ENCODE measurements at places on chromosomes 4 and X.

- DNase-seq: no peak
Measured at GRCh38 chrX:107146670-107147069, 28.0 kb upstream of the RBM41 start.

DNA sequence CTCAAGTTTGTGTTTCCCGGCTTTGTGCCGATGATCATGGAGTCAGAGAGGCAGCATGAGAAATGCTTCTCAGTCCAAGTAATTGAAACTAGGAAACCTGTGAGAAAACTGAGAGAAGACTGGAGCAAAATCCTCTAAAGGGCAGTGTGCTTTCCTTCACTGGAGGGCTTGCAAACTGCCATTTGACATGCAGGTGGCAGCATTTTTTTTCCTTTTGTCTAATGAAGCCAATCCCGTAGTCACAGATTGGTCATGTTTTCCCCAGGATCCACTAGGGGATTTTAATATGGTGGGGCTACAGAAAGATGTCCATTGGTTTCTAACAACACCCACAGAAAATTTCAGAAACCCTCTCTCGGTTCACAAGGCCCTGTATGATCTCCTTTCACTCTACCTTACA, 117.4 kb upstream of the NUDT10 start:
- DNase-seq: no peak

DNA sequence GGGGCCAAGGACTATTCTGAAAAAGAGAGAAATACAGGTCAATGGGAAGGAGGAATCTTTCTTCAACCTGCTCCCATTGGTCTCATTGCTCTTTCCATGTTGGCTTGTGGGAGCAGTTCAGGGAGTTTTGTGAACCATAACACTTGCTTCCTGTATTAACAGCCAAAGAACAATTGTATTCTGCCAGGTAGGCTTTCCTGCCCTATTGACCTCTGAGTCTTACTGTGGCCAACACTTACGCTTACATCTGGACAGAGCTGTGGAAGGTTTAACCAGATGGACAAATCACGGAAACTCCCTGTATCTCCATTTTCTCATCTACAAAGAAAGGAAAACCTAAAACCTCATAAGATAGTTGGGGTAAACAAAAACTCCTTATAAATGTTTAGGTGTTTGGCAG, 30.7 kb downstream of the MID1IP1 start:
- no peak for DNase-seq

GRCh38 chrX:112211459-112211858, 128.9 kb upstream of the TRPC5 start:
- DNase-seq: no peak

GRCh38 chr4:5750946-5751665, 40.1 kb downstream of the EVC start:
- no peak for DNase-seq

DNA sequence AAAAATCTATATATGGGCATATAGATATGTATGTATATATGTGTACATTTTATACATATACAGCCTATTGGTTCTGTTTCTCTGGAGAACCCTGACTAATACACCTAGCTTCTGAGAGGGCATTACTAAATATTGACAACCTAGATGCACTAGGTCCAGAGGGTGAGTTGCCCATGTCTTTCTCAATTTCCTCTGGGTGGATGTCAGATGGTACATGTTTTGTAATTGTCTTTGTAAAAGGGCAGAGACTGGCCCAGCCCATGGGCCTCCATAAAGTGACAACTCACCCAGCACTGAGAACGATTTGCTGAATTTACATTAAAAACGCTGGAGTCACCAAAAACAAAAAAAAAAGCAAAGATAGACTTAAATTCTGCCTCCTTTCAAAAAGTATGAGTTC, 198.5 kb upstream of the FAM241A start:
- DNase-seq: no peak

DNA sequence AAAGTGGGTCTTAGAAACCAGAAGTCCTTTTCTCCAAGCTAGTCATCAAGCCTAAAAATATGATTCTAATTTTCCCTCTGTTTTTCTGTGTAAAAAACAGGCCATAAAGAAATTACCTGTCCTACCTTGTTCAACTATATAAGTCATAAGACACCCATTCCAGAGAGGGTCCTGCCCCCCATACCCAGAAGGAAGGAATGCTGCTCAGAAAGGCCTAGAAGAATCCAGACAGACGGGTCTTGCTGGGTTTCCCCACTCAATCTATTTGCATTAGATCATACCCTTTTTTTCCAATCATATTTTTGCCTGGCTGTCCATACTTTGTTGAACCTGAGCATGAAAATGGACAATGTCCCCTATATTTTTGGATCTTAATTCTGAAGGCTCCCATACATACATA, 16.3 kb upstream of the XAGE2 start:
- DNase-seq: no peak

DNA sequence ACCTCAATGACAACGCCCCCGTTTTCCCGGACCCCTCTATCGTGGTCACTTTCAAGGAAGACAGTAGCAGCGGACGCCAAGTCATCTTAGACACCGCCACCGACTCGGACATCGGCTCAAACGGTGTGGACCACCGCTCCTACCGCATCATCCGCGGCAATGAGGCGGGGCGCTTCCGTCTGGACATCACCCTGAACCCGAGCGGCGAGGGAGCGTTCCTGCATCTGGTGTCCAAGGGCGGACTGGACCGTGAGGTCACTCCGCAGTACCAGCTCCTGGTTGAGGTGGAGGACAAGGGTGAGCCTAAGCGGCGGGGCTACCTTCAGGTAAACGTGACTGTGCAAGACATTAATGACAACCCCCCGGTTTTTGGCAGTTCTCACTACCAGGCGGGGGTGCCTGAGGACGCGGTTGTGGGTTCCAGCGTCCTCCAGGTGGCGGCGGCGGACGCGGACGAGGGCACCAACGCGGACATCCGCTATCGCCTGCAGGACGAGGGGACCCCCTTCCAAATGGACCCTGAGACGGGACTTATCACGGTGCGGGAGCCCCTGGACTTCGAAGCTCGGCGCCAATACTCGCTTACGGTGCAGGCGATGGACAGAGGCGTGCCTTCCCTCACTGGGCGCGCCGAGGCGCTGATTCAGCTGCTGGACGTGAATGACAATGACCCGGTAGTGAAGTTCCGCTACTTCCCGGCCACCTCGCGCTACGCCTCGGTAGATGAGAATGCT, 2.2 kb downstream of the FAT4 start:
- DNase-seq: peak; percentile 52

DNA sequence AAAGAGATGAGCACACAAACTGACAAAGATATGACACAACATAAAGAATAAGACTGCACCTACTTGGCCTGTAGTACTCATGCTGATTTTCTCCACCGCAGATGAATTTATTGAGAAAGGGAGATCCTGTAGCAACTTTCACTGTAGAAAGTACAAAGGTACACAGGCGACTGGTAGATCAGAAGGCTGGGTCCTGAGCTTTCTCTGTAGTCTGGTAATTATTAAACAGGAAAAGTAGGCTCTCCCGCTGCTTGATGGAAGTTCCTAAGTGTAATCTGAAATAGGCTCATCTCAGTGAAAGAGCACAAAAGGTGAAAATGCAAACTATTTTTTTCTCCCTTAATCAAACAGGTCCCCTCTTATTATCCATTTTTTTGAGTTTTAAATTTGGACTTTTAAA, at the start of gene ADH6:
Gene ADH6, minus strand, starts transcription at position 175 of the 400 bp plus-strand sequence. Its CDS starts 94 bp downstream, at position 81.
- no peak for DNase-seq

DNA sequence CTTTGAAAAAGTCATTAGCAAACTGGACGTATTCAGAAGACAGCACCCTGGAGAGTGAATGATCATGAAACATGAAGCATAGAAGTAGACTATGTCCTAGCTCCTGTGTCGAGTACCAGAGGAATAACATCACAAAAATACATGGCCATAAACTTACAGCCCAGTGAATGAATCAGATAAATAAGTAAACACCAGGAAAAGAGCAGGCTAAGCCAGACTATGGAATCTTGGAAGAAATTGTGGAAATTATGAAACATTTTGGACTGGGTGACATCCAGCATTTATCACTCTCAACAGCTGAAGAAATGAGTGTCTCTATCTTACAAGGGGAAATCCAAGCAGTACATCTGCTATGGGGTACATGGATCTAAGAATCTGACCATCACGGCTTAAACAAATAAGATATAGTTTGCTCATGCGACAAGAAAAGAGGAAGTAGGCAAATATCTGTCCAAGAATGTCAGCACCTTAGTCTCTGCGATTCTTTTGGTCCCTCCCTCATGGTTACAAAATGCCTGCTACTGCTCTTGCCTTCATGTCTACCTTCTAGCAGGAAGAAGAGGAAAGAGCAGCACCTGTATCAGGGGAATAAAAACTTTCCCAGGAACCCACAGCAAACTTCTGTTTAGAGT, 481.5 kb downstream of the BCOR start:
- no peak for DNase-seq

DNA sequence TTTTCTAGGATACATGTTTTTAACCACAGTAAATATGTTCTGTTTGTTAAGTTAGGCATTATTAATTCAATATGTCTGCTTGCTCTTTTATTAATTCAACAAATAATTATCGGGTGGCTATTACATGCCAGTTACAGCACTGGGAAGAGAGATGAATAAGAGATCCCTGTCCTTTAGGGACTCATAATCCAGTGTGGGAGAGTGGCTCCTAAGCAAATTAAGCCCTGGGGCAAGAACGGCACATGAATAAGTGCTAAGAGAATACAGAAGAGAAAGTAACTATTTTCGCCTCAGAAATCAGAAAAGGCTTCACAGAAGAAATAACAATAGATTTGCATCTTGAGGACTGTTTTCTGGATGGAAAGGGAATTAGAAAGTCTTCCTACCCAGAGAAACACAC, 236.7 kb downstream of the NR3C2 start:
- DNase-seq: no peak

DNA sequence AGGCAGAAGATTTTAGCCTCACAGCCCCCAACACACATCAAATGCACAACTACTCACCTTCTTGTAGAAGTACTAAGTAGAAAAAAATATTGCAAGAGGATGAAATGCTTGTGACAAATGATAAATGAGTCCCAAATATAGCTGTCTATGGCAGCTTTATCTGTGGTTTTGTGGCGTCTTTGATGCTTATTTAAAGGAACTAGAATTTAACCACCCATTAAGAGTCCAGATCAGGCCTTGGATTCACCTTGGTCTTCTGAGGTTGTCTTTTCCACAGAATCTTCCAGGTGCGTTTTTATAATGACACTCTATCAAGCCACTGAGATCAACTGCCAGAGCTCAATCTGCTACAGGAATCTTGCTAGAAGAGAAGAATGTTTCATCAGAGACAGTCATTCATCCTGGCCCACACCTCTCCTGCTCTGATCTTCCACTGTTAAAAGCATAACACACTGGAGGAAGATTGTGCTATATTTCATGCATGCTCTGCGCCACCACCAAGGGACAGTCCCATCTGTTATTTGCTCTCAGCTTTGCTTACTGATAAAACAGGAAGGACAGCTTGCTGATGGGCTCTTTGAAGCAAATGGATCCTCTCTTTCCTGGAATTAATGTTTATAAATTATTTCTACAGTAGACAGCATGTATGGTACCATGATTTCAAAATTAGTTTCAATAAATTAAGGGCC, 144.1 kb downstream of the SLC7A11 start:
- no peak for DNase-seq

DNA sequence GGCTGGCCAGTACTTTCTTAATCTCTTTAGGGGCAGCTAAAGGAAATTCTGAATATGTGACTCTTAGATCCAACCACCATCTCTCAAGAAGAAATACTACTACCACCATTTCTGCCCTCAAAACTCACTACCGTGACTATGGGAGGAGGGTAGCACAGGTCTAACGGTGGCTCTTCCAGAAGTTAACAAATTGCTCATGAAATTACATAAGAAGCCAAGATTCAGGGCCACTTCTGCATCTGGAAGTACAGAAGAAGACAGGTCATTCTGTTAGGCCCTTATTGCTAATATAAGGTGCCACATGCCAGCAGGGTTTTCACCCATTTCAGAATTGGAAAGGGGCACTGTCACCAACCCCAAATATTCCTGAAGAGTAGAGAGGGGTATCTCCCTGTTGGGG, 19.6 kb upstream of the NKRF start:
- no peak for DNase-seq

GRCh38 chr4:151045907-151046306, 30.8 kb upstream of the LRBA start:
- no peak for DNase-seq

DNA sequence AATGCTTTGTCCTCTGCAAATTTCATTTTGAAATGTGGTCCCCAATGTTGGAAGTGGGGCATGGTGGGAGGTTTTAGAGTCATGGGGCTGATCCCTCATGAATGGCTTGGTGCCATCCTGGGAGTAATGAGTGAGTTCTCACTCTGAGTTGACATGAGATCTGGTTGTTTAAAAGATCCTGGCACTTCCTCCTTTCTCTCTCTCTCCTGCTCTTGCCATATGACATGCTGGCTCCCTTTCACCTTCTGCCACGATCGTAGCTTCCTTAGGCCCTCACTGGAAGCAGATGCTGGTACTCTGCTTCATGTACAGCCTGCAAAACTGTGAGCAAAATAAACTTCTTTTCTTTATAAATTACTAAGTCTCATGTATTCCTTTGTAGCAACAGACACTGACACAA, 262.0 kb downstream of the IL15 start:
- no peak for DNase-seq

Measured in substantia nigra (tissue), 51 donors.